ENCODE measurements at places on chromosomes 1 and 21. TPM values are rescaled to one million over a fixed set of nuclear protein-coding genes. Genes with fewer than 3 reads are reported as not detected.

Gene KIF17
- 2.2 TPM for total RNA-seq

Gene AMY1A
- not detected for total RNA-seq

- DNase-seq, result no peak
These were observed 41.7 kb downstream of the OLFML2B start for GRCh38 chr1:161981735-161982506.

DNA sequence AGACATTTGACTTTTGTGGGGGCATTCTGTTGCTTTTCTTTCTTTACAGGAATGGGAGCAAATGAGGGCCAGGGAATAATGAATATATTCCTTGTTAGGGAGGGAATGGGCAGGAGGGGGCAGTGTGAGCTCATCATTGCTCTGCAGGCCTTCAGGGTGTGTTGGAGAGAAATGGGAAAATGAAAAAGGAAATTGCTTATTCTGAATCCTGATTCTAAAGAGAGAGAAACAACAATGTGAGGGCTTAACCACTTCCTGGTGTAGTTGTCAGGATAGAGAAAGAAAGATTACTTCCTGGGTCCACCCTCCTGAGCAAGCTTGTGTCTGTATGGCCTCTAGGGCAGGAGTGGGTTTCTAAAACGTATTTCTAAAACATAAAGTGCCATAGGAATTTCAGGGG, 28.3 kb downstream of the VANGL2 start:
- no peak for DNase-seq

- DNase-seq, result no peak
These were observed 32.0 kb downstream of the SLC45A1 start for GRCh38 chr1:8349961-8350360.
